ENCODE measurements at places on chromosomes 3 and 15.

DNA sequence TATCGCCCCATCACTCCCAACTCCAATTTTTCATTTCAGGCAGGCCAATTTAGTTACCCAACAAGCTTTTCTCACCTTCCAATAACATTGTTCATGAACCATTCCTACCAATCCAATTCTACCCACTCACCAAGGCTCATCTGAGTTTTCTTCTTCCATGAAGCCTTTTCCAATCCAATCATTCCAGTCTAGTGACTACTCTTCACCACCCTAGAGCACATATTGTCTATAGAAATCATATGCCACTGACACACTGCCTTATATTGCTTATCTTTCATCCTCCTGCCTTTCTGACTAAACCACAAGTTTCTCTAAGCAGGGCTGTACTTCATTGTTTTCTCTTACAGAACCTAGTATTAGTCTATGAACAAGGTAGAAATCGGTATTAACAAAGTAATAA, 11.4 kb downstream of the CCDC14 start:
- DNase-seq, result no peak

DNA sequence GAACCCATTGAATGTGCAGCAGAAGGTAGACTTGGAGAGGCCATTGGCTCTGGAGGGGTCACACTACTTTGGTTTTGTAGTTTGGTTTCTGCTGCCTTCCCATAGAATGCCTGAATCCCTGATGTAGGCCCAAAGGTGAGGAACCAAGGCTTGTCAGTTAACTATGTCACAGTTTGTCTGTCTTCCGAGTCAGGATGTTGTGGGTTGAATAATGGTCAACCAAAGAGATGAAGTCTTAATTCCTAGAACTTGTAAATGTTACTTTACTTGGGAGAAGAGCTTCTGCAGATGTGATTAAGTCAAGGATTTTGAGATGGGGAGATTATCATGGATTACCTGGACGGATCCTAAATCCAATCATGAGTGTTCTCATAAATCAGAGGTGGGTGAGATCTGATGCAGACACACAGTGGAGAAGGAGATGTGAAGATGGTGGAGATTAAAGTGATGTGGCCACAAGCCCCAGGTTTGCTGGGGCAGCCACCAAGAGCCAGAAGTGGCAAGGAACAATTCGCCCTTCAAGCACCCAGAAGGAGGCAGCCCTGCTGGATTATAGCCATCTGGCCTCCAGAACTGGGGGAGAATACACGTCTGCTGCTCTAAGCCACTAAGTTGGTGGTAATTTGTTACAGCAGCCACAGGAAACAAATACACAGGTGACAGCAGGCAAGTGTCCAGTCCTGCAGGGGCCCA, 2.3 kb upstream of the CCR8 start:
- no peak for DNase-seq

GRCh38 chr15:48052946-48053345, 67.8 kb upstream of the SLC24A5 start:
- DNase-seq, result no peak

DNA sequence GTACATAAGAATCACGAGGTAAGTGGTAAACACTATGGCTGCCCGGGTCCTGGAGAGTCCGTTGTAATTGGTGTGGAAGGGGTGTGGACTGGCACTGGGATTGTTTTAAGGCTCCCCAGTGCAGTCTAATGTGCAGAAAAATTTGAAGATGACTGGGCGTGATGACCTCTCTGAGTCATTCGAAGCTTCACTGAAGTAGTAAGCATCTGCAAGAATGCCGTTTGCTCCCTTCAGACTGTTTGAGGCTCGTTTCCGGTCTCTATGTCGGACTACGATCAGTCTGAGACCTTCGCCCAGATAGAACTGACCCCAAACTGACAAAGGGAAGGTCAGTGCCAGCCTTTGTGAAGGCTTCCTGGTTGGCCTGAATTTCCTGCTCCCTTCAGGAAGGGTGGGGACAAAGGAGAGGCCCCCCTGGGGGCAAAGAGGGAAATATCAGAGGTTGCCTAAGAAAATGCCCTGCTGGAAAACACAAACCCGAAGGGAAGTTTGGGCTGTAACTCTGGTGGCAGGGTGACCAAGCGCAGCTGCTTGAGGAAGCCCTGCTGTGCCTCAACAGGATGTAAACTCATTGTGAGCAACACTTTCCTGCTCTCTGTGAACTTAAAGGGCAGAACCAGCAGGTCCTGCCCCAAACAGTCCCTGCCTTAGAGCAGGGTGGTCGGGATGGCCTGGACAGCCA, 34.6 kb downstream of the BTD start:
- no peak for DNase-seq

- DNase-seq, result no peak
These were observed 500.4 kb downstream of the SHQ1 start for GRCh38 chr3:72347819-72348319.

DNA sequence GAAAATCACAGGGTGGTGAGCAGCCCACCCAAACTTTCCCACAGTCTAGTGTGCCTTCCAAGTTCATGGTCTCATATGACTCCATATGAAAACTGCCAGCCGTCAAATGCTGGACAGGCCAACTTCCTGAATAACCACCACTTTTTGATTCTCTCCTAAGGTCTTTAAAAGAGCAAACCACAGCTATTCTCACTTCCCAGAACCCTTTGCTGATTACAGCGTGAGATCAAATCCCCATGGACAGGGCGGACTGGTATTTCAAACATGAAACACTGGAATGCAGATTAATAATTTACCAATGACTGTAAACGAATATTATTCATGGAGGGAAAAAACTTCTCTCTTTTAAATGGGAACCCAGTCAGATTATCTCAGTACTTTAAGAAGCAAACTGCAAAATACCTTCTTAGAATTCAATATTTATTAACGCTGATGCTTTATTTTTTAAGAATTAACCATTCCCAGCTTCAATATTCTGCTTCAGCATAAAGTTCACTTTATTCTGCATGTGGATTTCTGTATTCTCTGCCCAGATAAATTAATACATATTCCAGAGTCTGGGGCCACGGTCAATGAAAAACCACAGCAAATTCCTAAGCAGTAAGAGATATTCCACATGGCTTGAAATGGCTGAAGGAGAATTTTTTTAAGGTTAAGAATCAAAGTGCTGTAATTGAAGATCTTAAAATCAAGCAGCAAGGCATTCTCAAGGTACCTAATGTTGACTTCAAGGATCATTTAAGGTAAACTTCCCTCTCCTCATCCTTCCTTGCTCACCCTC, 42.9 kb downstream of the MYO1E start:
- no peak for DNase-seq

DNA sequence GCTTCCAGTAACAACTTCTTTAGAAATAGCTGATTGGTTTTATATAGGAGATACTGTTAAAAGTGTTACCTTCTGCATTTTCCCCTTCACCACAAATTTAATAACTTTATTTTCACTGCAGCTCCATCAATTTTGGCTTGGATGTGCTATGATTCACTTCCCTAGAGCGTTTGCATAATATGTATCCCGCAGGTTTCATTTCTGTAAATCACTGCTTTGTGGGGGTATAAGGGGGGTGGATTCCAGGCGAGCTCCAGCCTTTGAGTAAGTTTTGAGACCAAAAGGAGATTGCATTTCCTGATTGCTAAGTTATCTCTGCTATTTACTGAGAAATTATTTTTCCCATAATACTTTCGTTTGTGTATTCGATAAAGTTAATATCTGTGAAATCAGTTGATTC, 232.6 kb downstream of the TBL1XR1 start:
- DNase-seq, result no peak

DNA sequence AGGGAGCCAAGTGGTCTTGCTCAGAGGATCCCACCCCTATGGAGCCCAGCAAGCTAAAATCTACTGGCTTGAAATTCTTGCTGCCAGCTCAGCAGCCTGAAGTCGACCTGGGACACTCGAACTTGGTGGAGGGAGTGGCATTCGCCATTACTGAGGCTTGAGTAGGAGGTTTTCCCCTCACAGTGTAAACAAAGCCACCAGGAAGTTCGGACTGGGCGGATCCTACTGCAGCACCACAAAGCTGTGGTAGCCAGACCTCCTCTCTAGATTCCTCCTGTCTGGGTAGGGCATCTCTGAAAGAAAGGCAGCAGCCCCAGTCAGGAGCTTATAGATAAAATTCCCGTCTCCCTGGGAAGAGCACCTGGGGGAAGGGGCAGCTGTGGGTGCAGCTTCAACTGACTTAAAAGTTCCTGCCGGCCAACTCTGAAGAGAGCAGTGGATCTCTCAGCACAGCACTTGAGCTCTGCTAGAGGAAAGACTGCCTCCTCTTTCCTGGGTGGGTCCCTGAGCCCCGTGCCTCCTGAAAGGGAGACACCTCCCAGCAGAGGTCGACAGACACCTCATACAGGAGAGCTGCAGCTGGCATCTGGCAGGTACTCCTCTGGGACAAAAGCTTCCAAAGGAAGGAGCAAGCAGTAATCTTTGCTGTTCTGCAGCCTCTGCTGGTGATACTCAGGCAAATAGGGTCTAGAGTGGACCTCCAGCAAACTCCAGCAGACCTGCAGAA, 576.3 kb upstream of the NECTIN3 start:
- no peak for DNase-seq
